ENCODE measurements at places on chromosomes 2 and 18. TPM values are rescaled to one million over a fixed set of nuclear protein-coding genes. Genes with fewer than 3 reads are reported as not detected.

- no peak for DNase-seq
These were observed 73.9 kb upstream of the TAF1B start for GRCh38 chr2:9769171-9770005.

GRCh38 chr2:240358080-240358479 lies 77.4 kb upstream of the GPC1 start:
- DNase-seq, result no peak

DNA sequence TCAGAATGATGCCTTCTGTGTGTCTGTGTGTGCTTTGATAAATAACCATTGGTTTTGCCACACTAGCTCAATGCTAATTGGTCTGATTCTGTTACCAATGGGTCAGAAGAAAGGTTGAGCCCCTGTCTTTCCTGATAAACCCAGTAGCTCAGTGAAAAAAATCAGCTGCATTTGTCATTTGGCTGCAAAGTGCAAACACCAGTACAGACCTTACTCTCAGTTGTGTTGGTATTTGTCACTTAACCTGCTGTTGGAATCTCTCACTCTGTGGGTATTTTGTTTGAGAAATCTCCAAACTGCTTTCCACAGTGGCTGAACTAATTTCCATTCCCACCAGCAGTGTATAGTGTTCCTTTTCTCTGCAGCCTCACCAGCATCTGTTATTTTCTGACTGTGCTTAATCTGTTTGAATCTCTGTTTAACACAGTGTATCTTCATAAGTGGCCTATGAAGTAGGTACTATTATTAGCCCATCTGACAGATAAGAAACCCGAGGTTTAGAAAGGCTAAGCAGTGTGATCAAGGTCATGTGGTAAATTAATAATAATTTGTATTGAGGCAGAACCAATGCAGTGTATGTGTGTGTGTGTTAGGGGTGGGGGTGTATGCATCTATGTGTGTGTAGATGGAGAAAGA lies 26.7 kb downstream of the LIMS1 start:
- no peak for DNase-seq

GRCh38 chr2:85799215-85799956 lies 45.6 kb downstream of the ATOH8 start:
- DNase-seq, result no peak

DNA sequence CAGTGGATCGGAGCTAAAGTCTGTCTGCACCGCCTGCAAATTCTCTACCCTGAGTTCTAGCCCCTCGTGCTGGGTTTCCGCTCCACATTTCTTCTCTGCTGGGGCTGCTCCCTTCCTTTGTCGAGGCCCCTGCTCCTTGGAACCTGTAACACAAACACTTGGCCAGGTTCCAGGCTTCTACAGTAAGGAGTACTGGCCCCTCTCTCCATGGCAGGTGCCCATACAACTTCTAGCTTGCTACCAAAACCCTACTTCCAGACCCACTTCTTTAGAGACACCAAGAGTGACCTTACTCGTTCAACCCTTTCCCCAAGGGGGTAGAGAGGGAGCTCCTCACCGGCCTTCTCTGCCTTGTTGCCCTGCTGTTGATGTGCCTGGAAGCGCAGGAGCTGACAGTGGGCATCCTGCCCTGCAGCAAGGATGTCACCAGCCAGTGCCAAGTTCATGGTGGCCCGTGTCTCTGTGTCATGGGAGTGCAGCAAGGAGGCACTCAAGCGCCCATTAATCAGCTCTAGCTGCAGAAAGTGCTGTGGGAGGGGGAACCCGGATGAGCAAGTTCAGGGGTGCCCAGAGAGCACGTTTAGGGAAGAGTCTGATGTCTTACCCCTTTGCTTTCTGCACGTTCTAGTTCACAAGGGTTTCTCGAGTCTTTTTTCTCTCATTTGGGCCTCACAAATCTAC lies 1.1 kb downstream of the PREB start:
- DNase-seq, result no peak

The CFAP210 gene
- not detected for total RNA-seq
